ENCODE measurements at places on chromosomes 16 and 17.

- DNase-seq: no peak
Observed at GRCh38 chr16:21727344-21727743, 63.6 kb downstream of the OTOA start.

DNA sequence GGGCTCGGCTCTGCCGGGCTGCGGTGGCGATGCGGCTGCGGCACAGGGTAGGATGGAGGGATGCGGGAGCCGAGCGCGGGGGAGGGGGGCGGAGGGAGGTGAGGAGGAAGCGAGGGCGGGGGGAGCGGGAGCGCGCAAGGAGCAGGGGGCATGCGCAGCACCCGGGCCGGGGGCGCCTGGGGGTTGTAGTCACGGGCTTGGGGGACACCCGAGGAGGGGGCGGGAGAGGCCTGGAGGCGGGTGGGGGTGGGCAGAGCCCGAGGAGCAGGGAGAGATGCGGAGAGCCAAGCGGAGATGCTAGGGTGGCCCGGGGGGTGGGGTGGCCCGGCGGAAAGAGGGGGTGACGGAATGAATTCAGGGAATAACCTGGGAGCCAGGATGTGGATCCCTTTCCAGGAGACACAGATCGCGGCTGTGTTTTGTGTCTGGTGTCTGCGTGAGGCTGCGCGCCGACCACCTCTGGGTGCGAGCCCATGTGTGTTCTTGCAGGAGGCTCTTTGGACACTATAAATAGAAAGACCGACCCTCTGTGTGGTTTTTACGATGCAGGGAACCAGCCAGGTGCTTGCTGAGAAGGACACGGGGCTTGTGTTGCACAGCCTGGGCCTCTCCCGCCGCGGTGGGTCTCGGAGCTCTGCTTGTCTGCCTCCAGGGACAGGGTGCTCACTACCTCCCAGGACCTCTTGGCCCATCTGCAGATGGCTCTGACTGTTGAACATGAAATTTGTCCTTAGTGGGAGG, at the start of gene STX1B:
Gene STX1B, minus strand, starts transcription at position 54 of the 741 bp plus-strand sequence. CDS start 242 bp downstream, outside the sequence.
- peak; percentile 28 for DNase-seq

- no peak for DNase-seq
Observed at GRCh38 chr17:66799849-66800537, 34.9 kb upstream of the CACNG5 start.

GRCh38 chr16:66594739-66595138, 9.8 kb upstream of the CMTM3 start:
- no peak for DNase-seq

DNA sequence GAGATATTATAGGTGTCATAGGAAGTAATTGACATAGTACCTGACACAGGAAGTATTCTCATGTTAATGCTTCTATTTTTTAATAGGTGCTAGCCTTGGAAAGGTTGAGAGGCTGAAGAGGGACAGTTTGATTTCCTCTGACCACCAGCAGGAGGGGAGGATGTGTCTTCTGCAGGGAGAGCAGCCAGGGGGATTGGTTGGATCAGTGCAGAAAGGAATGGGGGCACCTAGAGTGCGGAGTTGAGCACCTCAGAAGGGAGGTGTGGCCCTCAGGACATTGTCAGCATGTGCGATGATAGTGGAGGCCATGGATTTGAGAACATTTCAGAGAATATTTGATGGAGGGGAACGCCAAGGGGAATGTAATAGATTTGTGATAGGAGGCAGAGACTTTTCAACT, 23.4 kb downstream of the HAPSTR1 start:
- DNase-seq: no peak

GRCh38 chr16:51084074-51084928, 66.8 kb downstream of the SALL1 start:
- no peak for DNase-seq

GRCh38 chr17:16415031-16415924, at the start of gene TRPV2:
TSS of gene TRPV2 (plus strand) at chr17:16415571. CDS start at chr17:16417669, 2,098 bp downstream.
- peak; percentile 38 for DNase-seq

GRCh38 chr17:31293581-31293980, 3.5 kb downstream of the OMG start:
- no peak for DNase-seq

GRCh38 chr17:77266891-77267341, 126.1 kb downstream of the SEC14L1 start:
- no peak for DNase-seq

GRCh38 chr16:85761861-85762260, 11.0 kb upstream of the C16orf74 start:
- DNase-seq: no peak

DNA sequence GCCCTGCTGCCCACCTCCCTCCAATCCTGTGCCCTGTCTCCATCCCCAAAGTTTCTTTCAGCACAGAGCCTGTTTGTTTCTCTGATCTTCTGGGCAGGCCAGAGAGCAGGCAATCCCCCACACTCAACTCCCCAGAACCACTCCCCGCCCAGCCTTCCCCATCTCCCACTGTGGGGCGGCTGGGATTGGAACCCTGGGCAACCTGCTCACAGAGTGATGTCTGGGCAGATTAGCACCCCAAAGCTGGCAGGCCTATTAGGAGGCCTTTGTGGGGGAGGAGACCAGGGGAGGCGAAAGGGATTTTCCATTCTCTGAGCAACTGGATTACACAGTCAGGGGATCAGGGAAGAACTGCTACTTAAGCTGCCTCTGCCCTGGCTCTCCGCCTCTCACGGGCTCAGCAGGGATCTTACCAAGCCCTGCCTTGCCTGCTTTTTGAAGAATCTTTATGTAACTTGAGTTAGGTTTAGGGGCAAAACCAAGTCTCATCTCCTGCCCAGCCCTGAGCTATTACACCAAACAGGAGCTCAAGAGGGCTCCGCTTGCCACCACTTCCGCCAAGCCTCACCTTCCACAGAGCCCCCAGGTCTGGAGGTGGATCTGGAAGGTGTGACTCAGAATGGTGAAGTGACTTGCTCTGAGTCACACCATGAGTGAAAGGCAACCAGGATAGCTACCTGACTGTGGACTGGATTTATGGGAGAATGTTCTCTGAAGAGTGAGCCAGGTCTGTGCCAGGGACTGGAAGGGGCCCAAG, 16.0 kb upstream of the LHX1 start:
- peak; percentile 75 for DNase-seq

GRCh38 chr16:16881814-16882213, 502.9 kb downstream of the NPIPA7 start:
- no peak for DNase-seq

GRCh38 chr16:35795361-35796029, 2336.1 kb downstream of the TP53TG3F start:
- DNase-seq: no peak

DNA sequence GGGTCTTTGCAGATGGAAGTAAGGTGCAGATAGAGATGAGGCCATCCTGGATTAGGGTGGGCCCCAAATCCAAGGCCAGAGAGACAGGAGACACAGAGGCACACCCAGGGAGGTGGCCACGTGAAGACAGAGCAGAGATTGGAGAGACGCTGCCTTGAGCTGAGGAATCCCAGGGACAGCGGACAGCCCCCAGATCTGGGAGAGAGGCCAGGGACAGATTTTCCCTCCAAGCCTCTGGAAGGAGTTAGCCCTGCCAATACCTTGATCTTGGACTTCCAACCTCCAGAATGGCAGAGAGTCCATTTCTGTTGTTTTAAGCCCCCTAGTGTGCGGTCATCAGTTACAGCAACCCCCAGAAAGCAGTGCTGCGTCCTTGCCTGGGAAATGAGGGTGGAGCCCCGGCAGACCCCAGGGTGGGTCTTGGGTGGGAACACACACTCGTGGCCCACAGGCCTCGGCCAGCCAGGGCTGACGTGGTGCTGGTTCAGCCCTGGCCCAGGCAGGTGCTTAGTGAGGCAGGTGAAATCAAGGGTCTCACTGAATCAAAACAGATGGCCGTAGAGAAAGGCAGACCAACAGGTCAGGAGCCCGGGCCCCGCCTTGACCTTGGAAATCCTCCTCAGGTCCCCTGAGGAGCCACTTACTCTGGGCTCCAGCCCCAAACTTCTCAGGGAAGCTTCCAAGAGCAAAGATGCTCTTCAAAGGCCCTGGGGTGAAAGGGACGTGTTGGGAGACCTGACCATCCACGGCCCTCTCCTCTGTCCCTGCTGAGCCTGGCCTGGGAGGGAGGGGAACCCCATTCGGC, 169.3 kb downstream of the RBFOX3 start:
- DNase-seq: no peak

DNA sequence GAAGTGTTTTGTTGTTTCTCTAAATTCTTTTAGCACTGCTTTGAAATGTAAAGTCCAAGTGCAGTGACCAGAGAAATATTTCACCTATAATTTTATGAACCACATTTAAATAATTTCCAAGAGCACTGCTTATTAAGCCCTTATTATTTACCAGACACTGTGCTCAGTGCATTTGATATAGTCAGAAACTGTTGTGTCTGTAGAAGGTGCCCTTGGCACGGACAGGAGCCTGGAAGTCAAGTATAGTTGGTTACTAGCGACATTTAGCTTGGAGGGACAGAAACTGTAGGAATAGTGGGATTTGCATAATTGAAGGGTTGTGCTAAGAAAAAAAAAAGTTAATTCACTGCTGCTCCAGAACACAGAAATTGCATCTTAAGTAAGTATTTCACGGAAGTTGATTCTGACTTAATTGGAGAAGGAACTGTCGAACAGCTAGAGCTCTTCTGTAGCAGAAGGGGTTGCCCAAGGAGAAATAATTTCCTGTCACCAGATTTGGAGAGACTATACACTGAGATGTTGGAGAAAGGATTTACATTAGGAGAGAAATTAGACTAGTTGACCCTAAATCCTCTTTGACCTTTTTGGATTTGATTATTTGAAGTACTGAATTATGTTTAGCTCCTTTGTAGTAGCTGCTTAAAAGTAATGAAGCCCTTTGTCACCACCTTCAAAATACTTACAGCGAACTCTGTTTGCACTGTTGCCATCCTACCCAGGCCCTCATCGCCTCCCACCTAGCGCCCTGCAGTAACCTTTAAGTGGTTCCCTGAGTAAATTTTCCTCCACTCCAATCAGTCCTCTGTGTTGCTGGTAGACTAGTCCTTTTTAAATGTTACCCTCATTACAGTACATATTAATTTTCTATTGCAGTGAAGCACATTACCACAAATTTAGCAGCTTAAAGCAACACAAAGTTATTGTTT, 25.6 kb downstream of the COX10 start:
- no peak for DNase-seq

- DNase-seq: no peak
Observed at GRCh38 chr17:49016775-49017463, 19.7 kb downstream of the IGF2BP1 start.

GRCh38 chr17:59178266-59178985, 22.9 kb downstream of the PRR11 start:
- no peak for DNase-seq

- no peak for DNase-seq
Observed at GRCh38 chr16:49528866-49529288, 155.3 kb downstream of the C16orf78 start.

DNA sequence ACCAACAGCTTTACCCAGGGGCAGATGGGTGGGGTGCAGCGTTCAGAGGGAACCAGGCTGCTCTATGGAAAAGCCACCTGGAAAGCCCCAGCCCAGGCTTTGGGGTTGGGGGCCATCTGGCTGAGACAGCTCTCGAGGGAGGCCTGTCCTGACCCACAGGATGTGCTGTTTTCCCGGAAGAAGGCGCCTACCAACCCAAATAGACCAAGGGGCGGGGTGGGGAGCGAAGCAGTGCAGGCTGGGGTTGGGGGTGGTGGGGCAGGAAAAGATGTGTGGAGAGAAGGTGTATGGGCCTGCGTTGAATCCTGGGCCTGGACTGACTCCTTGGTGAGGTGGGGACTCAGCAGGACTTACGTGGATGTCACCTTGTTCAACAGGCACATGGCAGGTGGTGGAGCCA, 87.9 kb downstream of the N4BP1 start:
- DNase-seq: no peak

DNA sequence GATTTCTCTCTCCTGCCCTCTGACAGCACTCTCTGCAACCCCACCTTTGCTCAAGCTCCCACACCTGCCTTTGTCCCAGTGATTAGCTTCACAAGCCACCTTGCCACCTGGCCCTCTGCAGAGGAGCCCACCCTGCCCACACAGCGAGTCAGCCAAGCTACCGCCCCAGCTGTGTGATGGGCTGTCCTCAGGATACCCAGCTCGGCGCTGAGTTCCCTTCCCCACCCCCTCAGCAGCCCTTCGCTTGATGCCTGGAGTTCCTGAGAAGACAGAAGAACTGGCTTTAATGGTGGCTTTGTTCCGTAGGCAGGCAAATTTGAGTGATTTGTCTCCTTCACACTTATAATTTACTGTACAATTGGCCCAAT, 266.4 kb downstream of the CBLN1 start:
- DNase-seq: no peak

GRCh38 chr16:1650131-1650530, 27.9 kb upstream of the JPT2 start:
- no peak for DNase-seq

GRCh38 chr16:280991-281659, 734 bp downstream of the ARHGDIG start:
- no peak for DNase-seq

DNA sequence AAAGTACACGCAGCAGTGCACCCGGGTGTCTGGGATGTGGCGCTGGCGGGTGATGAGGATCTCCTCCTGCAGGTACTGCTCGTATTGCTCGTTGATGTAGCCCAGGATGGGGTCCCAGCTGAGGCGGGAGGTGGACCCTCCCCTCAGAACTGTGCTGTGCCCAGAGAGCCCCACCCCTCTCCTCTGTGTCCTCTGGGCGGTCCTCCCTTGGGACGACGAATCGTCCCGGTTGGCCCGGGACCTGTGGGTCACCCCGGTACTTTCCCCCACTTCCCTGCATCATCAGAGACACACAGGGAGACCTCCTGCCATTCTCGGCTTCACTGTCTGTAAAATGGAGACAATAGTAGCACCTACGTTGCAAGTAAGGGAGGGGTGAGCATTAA, 4.2 kb downstream of the SEPTIN12 start:
- no peak for DNase-seq

GRCh38 chr17:80624864-80625263, 80.2 kb downstream of the RPTOR start:
- DNase-seq: no peak

- DNase-seq: no peak
Observed at GRCh38 chr17:82215095-82215971, 2.7 kb upstream of the CCDC57 start.

DNA sequence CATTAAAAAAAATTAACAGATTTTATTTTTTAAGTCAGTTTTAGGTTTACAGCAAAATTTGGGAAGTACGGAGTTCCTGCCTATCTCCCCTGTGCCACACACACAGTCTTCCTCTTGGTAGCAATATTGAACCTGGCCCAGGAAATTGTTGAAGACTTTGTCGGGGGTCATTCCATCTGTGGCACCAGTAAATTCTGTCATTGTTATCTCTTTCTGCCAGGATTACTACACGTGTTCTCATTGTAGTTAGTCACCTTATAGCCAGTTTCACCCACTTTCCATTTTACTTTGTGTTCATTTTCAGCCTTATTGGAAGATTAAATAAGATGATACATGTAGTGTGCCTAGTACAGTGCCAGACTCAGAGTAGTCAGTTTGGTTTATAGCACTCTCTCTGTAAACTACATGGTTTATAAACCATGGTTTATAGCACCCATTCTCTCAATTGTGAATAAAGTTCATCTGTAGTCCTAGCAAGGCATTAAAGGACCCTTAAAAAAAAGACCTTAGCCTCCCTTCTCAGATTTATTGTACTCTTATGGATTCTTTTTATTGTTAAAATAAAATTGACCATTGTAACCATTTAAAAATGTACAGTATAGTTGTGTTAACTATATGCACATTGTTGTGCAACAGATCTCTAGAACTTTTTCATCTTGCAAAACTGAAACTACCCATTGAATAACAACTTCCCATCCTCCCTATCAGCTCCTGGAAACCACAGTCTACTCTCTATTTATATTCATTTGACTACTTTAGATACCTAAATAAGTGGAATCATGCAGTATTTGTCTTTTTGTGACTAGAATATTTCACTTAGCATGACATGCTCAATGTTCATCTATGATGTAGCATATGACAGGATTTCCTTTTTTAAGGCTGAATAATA, 36.1 kb downstream of the NLK start:
- DNase-seq: no peak
